ENCODE measurements at places on chromosomes 1 and 21.

- DNase-seq, result no peak
Measured at GRCh38 chr1:117036018-117036461, 24.1 kb upstream of the TTF2 start.

DNA sequence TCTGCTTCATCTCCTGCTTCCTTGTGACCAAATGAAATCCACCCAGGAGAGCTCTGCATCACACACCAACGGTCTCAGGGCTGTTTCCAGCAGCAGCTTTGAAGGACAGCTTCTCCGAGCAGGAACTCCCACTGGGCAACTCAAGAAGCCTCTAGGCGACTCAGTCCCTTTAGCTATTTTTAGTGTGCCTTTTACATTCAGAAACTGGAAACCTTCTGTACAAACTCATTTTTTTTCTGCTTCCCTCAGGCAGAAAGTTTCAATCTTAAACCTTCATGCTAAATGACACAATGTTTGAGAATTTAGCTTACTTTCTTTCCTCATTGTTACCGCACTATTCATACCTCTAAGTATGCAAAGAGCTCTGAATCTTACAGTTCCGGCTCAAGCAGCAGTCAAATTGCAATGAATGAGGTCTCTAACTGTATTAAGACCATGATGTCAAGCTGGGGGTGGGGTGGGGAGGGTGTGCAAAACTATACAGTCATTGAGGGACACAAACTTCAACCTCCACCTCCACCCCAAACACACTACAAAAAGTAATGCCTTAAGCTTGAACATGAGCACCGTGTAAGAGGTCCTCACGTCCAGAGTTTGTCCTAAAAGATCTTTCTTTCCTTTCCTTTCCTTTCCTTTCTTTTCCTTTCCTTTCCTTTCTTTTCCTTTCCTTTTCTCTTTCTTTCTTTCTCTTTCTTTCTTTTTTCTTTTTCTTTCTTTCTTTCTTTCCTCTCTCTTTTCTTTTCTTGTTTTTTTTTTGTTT lies 16.4 kb upstream of the TARBP1 start:
- DNase-seq, result peak; percentile 87

DNA sequence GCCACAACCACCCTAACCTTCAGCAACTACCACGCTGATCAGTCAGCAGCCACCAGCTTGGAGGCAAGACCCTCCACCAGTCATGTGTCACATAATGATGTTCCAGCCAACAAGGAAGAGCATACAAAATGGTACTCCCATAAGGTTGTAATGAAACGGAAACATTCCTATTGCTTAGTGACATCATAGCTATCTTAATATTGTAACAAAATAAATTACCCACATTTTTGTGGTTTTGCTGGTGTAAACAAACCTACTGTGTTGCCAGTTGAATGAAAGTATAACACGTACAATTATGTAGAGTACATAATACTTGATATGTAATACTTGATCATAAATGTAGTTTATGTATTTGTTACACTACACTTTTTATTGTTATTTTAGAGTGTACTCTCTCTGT lies 1363.2 kb upstream of the ADGRL4 start:
- DNase-seq, result no peak

DNA sequence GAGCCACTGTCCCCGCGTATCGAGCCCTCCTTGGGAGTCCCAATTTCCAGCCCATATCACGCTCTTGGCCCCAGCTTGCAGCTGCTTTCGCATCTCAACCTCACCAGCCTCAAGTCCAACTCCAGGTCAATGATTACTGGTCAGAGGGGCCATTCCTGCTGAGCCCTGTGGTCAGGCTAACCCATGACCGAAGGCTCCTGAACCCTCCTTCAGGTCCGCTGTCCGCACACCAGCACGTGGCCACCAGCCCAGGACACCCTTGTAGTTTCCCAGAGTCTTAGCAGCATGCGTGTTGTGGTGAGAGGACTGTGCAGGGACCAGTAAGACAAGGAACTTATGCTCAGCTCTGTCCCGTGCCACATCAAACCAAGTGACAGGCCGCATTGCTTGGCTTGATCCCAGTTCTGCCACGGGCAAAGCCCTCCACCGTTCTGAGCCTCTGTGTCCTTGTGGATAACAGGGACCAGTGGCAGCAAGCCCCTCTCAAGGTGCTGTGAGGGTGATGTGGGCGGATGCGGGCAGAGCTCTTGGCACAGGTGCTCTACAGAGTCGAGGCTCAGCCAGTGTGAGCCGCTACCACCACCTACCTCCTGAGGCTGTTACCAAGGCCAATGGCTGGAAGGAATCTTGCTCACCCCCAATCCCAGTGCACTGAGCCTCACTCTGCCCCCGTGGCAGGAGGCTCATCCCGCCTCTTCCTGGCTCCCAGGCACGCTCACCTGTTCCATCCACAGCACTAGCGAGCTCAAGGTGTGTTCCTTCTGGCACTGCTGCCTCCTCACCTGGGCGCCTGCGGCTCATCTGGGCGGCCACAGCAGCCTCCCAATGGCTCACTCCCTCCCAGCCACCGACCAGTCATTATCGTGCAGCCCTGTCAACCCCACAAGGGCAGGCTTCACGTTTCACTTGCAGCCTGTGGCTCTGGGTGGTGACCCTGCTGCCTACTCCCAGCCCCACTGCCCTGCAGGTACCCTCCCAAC lies 20.4 kb downstream of the KRTAP10-1 start:
- no peak for DNase-seq

GRCh38 chr1:221574529-221574928 lies 167.4 kb downstream of the DUSP10 start:
- no peak for DNase-seq

- no peak for DNase-seq
Measured at GRCh38 chr1:168466714-168467131, 77.1 kb downstream of the XCL2 start.

DNA sequence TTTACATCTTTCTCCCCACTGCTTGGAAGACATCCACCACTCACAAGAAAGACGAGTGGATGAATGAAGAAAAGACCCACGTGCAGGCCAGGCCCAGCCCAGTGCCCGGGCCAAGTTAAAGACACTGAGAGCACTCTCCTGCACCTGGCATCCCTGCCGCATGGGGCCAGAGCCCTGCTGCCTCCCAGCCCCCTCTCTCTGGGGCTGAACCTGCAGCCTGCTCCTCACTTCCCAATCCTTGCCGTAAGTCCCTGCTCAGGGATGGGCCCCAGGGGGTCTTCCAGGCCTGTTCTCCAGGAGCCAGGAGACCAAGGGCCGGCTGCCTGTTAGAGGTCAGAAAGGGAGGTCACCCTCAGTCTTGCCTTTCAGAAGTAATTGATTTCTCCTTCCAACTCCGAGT lies 168.5 kb upstream of the ZC3H12A start:
- no peak for DNase-seq

DNA sequence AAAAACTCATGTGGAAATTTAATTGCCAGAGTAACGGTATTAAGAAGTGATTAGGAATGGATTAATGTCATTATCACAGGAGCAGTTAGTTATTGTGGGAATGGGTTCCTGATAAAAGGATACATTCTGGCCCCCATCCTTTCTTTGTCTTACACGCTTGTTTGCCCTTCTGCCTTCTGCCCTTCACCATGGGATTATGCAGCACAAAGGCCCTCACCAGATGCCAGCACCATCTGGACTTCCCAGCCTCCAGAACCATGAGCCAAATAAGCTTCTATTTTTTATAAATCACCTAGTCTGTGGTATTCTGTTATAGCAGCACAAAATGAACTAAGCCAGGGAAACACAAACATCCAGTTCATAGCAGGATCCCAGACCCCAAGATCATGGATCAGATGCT lies 33.9 kb upstream of the POU2F1 start:
- DNase-seq, result no peak

DNA sequence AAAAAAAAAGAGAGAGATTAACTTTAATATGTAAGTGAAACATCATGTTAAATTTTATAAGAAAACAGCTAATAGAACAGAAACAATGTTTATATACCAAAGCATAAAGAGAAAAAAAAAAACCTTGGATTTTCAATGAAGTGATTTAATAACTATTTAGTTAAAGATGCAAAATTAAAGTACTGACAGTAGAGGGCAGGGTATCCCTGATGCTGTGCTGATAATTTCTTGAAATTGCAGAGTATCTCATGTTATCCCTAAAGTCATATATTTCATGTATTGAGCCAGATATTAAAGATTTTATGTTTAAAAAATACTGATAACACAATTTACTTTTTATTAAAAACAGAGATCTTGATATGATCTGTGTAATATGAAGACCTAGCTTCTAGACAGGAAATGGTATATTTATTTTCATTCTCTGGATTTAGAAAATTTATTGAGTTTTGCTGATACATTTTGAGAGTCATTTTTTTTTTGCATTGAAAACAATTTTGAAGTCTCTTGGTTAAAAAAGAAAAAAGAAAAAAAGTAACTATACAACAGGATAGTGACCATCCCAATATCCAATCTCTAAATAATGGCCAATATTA lies 273.2 kb downstream of the USP25 start:
- DNase-seq, result no peak

- DNase-seq, result no peak
Measured at GRCh38 chr1:183323849-183324683, 94.1 kb downstream of the NMNAT2 start.

DNA sequence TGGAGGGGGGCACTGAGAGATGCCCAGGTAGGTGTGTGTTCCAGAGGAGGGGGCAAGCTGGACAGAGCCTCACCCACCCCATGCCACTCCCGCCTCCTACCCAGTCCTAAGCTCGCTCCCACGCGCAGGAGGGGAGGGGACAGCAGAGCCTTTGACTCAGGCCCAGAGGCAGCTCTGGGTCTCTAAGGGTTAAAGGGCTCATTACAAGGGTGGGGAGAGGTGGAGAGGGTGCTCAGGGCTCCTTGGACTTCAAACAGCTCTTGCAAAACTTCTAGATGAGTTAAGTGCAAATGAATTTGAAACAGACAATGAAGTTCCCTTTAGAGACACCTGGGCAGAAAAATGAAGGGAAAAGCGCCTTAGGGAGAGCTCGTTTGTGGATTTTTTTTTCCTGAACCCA lies 104.2 kb upstream of the CASZ1 start:
- no peak for DNase-seq

- no peak for DNase-seq
Measured at GRCh38 chr1:155717041-155717440, 28.1 kb downstream of the DAP3 start.

GRCh38 chr1:78318011-78318410 lies 172.8 kb upstream of the PTGFR start:
- no peak for DNase-seq

DNA sequence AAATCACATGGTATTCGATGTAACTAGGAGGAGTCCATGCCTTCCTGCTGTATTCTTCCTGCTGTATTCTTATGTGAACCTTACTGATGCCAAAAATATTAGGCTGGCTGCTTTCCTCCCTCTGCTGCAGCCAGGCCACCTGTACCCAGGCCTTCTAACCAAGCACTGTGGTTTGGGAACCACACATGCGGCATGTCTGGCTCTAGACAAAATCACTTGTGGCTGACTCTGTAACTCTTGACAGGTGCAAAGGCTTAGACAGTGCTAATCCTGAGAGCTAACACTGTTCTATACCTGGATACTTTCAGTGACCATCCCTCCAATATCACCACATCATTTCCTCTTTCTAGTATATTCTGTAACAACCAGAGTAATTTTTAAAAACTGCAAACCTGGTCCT lies 67.7 kb downstream of the PCP4 start:
- no peak for DNase-seq

GRCh38 chr1:174074757-174075156 lies 52.6 kb upstream of the RC3H1 start:
- DNase-seq, result no peak

GRCh38 chr1:185426848-185427247 lies 109.8 kb upstream of the IVNS1ABP start:
- peak; percentile 50 for DNase-seq

GRCh38 chr21:42144221-42144620 lies 73.1 kb downstream of the UMODL1 start:
- DNase-seq, result no peak

DNA sequence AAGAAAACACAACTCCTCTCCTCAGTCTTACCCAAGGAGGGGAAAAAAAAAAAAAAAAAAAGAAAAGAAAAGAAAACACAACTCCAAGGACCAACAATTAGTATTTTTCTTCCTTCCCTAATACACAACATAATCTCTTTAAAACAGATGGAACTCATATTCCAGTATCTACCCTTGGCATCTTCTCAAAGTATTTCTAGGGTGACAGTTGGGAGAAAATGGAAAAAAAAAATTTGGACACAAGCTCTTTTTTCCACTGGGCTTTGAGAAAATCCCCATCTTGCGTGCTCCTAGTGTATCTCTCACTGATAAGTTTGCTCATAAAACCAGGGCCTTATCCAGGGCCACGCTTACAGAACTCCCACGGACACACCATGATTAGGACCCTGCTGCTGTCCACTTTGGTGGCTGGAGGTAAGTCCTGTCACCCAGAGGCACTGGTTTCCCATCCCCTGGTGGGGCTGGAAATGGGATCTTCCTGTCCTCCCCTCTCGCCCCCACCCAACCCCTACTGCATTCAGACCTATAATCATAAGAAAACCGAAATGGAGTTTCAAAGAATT lies at the start of gene CELA2B:
Gene CELA2B (plus strand): TSS at position 353 of the 563 bp plus-strand sequence. CDS start 22 bp downstream, at position 375.
- no peak for DNase-seq

GRCh38 chr1:8349473-8349865 lies 31.6 kb downstream of the SLC45A1 start:
- DNase-seq, result no peak

DNA sequence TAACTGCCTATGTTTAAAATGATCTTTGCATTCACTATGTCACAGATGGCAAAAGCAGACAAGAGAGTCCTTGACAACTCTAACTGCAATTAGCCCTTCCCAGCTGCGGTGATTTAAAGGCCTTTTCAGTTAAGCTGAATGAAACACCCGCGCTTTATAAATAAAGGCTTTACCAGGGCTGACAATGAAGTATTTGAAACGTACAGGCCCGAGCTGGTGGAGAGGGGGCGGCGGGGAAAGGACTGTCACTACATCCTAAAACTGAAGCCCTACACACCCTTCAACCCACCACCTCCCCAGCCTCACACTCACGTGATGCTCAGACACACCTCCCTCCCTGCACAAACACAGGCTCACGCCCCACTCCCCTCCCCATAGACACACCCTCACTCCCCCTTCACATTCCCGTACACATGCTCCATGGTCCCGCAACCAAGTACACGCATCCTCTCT lies 45.5 kb downstream of the GRIK3 start:
- DNase-seq, result no peak

DNA sequence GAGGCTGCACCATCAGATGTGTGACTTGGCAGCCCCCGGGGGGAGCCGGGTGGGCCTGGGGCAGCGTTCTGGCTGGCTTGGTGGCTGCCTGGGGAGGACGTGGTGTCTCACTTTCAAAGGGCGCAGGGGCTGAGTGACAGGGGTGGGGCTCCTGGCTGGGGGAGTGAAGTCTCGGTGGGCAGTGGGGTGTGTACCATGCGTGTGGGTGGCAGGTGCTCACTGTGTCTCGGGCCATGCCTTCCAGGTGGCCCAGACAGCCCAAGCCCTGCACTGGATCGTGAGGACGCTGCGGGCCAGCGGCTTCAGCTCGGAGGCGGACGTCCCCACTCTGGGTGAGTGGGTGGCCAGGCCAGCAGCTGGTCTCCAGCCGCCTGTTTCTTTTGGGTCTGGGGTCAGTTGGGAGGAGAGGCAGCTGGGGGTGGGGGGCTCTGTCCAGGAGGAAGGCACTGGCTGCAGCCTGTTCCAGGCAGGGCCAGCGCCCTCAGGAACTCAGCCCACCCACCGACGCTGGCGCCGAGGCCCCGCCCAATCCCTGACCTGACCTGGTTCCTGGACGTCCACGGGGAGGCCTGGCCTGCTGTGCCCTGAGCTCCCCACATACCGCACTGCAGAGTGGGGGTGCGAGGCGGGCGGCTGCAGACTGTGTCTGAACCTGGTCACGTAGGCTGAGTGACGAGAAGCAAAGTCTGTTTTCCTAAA lies 30.6 kb upstream of the LRRC3 start:
- DNase-seq, result no peak
